CD4-positive, alpha-beta T cell (primary cell): ENCODE measurements at places on chromosomes 5 and 9. TPM values are rescaled to one million over a fixed set of nuclear protein-coding genes. Genes with fewer than 3 reads are reported as not detected.

GRCh38 chr5:75265731-75266130 lies 29.1 kb upstream of the ANKRD31 start:
- H3K27me3 ChIP-seq = no peaks in the 10 kb centered on the region
- no peak for DNase-seq
- no peaks in the 10 kb centered on the region for H3K36me3 ChIP-seq
- no peaks in the 10 kb centered on the region for H3K4me1 ChIP-seq
- H3K4me3 ChIP-seq = no peak overlapping the region

DNA sequence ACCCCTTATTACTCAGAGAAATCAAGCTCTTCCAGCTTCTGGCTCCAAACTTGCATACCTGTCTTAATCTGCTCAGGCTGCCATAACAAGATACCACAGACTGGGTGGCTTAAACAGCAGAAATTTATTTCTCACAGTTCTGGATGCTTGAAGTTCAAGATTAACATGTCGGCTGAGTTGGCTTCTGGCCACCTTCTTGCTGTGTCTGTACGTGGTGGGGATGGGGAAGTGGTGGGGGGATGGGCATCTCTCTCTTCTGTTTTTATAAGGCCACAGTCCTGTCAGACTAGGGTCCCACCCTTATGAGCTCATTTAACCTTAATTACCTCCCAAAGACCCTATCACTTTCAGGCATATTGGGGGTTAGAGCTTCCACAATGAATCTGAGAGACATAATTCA lies 140.5 kb downstream of the SV2C start:
- no peak for DNase-seq
- H3K27ac ChIP-seq = no peak overlapping the region
- no peaks in the 10 kb centered on the region for H3K27me3 ChIP-seq
- no peaks in the 10 kb centered on the region for H3K36me3 ChIP-seq

- H3K27me3 ChIP-seq = no peaks in the 10 kb centered on the region
- H3K27ac ChIP-seq = no peak overlapping the region
- no peaks in the 10 kb centered on the region for H3K4me1 ChIP-seq
- no peak for DNase-seq
- H3K36me3 ChIP-seq = no peaks in the 10 kb centered on the region
These were observed 165.1 kb downstream of the DIRAS2 start for GRCh38 chr9:90477535-90477934.

Gene ACTL7B
- total RNA-seq = 0.25 TPM

GRCh38 chr5:62786099-62786498 lies 207.5 kb downstream of the LRRC70 start:
- no peaks in the 10 kb centered on the region for H3K4me1 ChIP-seq
- H3K4me3 ChIP-seq = no peak overlapping the region
- no peaks in the 10 kb centered on the region for H3K27me3 ChIP-seq
- no peak for DNase-seq
- H3K36me3 ChIP-seq = no peaks in the 10 kb centered on the region

- H3K27me3 ChIP-seq = no peaks in the 10 kb centered on the region
- H3K36me3 ChIP-seq = no peaks in the 10 kb centered on the region
- H3K27ac ChIP-seq = no peak overlapping the region
- peaks cover 1% of the 10 kb centered on the region for H3K4me1 ChIP-seq
- no peak overlapping the region for H3K4me3 ChIP-seq
These were observed 5.8 kb upstream of the SNAPC3 start for GRCh38 chr9:15416880-15417279.

DNA sequence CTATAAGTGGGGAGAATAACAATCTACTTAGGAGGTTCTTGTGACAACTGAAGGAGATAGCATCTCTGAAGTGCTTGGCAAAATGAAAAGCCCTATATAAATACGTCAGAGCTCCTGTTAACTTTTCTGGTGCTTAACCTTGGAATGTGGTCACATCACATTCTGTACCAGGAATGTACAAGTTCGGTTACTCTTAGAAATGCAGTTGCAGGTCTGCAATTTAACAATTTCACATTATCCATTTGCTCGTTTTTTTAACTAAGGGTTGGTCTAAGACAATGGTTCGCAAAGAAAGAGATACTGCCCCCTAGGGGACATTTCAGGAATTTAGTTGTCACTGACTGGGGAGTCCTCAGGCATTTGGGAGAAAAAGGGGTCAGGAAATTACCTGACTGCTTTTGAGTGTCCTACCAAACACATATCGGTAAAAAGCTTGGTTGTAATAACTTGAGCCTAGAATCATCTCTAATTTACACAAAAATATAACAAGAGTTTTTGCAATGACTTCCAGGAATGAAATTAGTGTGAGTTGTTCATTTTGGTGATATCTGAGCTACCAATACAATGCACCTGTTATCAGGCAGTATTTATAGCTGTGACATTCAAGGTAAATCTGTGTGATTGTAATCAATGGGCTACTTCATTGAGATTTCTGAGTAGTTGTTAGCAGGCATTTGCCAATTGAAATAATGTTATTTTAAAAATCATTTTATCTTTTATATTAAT lies 5.4 kb upstream of the HBEGF start:
- peaks cover 4% of the 10 kb centered on the region for H3K27me3 ChIP-seq
- no peak for DNase-seq
- no peak overlapping the region for H3K4me3 ChIP-seq

Gene CYLC2
- not detected for total RNA-seq

DNA sequence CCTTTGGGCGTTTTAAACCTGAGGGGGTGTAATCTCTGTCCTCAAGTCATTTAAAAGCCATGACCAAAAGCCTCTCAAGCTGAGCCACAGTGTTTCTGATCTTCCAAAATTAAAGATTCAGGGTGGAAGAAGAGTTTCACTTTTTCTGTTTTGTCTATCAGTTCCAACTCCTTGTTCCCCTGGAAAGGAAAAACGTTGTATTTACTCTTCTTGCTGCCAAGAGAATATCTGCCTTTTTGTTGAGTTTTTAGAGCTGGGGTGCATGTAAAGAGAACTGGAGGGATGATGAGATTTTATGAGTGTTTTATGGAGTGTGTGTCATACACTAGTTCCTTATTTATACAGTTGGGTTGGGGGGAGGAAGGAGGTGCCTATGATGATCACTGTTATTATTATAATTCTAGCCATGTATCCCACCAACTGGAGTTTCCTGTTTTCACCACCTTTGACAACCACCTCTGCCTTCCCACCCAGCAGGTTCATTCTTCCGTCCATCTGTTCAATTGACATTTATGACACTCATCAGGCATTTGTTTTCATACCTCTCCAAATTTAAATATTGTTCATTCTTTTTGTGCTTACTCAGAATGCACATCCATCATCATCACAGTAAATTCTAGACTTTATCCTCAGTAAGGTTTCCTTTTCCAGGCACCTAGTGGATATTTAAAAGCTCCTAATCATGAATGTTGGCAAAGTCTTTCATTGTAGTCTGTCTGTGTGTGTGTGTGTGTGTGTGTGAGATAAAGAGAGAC lies 97.9 kb upstream of the MPDZ start:
- no peak overlapping the region for H3K4me3 ChIP-seq
- DNase-seq = no peak
- H3K27ac ChIP-seq = no peak overlapping the region
- no peaks in the 10 kb centered on the region for H3K4me1 ChIP-seq

GRCh38 chr9:131704141-131704983 lies 35.5 kb downstream of the RAPGEF1 start:
- H3K27me3 ChIP-seq = no peaks in the 10 kb centered on the region
- no peak overlapping the region for H3K27ac ChIP-seq
- H3K36me3 ChIP-seq = no peaks in the 10 kb centered on the region
